ENCODE measurements at places on chromosomes 13 and 19.

DNA sequence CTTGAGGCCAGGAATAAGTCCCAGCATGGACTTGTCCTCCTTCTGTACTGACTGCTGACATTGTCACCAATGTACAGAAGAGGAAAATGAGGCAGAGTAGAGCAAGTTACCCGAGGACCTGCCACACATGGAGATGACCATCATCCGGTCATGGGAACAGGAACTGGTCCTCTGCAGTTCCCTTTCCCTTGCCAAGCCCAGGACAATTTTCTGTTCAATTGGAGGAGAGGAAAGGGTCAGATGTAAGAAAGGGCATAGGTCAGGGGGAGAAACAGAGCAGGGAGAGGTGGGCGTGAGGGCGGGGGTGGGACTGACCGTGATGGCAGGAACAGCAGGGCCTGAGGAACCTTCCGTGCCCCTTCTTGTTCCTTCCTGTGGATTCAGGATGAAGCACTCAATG is 18.6 kb downstream of the PHLDB3 start:
- DNase-seq, result no peak

GRCh38 chr19:35248310-35249145 is at the start of gene LSR:
LSR (plus strand) TSS chr19:35249002; CDS start chr19:35249023, 21 bp downstream.
- DNase-seq, result peak; percentile 72

- DNase-seq, result no peak
These were observed 455.2 kb upstream of the ZNF507 start for GRCh38 chr19:31890230-31890629.

GRCh38 chr13:30798776-30799355 is 63.5 kb downstream of the ALOX5AP start:
- no peak for DNase-seq

- DNase-seq, result no peak
These were observed 24.2 kb downstream of the UHRF1 start for GRCh38 chr19:4933528-4933927.

GRCh38 chr13:72567566-72567965 is 159.9 kb downstream of the MZT1 start:
- DNase-seq, result no peak

DNA sequence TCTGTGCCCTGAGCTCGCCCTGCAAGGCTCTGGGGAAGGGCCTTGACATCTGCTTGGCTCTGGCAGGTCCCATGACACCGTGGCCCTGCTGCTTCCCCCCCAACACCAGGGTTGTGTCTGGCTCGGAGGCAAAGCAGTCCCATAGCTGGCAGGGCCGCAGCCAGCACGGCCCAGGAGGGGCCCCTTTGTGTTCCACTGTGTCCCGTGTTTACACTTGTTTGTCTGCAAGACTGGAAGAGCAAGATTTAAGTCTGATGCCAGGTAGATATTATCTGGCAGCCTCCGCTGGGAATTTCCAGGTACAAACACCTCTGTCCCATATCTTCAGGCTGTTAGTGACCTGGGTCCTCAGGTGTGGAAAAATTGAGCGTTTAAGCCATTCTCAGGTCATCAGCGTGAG is 44.3 kb downstream of the MCF2L start:
- DNase-seq, result peak; percentile 20

DNA sequence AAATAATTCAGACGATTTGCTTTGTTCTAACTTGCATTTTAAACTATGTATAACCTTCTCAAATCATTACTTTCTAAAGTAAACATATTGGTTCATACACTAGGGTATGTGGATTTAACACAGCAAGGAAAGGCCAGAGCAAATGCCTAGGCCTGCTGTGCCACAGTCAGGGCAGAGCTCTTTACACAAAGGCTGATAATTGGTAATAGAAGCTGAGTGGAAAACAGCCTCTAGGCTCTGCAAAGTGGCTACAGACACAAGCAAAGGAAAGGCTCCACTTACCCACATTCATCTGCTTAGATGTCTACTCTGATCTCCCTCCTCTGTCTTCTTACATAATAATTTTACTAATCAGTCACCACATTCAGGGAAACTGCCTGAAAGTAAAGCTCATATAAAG is 382.9 kb downstream of the OLFM4 start:
- DNase-seq, result no peak

GRCh38 chr13:33855371-33855895 is 37.5 kb downstream of the RFC3 start:
- no peak for DNase-seq

DNA sequence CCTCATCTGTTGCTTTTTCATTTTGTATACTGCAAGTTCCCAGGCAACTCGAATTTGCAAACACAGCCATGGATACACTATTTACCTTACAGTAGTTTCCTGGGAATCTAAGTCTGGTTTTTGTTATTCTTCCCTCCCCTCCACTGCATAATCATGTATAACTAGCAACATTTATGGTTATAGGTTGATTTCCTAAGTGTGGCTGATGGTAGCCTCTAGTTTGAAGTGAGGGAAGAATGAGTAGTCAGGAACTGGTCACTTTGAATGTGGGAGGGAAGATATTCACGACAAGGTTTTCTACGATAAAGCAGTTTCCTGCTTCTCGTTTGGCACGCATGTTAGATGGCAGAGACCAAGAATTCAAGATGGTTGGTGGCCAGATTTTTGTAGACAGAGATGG is at the start of gene KCNRG:
Gene KCNRG, plus strand, starts transcription at position 187 of the 400 bp plus-strand sequence. Its CDS starts 50 bp downstream, at position 237.
- no peak for DNase-seq

GRCh38 chr13:39578821-39579291 is 24.1 kb downstream of the LHFPL6 start:
- DNase-seq, result no peak

DNA sequence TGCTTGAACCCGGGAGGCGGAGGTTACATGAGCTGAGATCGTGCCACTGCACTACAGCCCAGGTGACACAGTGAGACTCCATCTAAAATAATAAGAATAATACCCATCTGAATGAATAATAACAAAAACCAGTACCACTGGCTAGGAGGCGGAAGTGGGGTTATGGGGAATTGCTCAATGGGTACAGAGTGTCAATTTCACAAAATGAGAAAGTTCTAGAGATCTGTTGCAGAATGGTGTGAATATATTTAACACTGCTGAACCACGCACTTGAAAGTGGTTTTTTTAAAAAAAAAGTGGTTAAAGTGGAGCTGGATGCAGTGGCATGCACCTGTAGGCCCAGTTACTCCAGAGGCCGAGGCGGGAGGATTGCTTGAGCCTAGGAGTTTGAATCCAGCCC is 18.5 kb downstream of the KLF2 start:
- DNase-seq, result no peak

DNA sequence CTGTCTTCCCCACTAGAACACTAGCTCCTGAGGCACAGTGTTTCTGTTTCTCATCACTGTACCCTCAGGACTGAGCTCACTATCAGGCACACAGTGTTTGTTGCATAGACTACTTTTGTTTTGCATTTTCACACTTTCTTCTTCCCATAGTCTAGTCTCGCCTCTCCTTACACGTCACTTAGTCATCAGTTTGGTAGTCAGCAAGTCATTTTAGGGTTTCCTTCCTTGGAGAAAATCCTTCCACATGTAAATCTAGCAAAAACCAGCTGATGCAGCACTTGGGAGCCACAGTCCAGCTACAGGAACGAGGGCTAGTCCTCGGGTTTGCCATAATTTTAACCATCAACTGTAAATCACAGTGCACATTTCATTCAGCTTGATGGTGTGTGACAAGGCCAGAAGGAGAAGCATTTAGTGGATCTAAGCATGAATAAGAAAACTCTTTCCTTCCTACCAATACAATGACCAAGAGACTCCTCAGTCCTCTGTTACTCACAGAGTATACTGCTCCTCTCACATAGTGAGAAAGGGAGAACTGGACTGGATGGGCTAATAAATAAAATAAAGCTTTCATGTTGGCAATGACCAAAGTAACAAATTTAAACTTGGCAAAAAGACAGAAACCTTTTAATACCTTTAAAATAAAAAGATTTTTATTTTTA is 221.0 kb downstream of the KLF12 start:
- DNase-seq, result peak; percentile 51

DNA sequence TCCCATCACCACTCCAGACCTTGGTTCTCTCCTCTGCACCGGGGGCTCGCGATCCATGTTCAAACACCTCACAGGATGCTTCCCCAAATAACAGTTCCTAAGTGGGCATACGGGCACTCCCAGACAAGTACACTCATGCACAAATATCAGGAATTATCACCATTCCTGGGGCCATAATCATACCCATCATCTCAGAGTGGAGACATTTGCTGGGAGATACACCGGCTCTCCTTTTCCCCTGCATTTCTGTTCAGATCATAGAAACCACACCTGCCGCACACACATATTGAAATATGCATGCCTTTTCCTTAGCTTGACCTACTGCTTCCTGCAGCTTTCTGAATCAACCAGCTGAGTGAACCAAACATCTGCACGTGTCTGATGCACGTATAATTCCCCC is 33.9 kb upstream of the MBNL2 start:
- DNase-seq, result no peak
